ENCODE measurements at places on chromosomes 6 and 20. TPM values are rescaled to one million over a fixed set of nuclear protein-coding genes. Genes with fewer than 3 reads are reported as not detected.

GRCh38 chr6:37556881-37557644, 57.4 kb upstream of the CCDC167 start:
- H3K4me1 ChIP-seq = peaks cover 20% of the 10 kb centered on the region
- no peak for DNase-seq
- no peaks in the 10 kb centered on the region for H3K36me3 ChIP-seq
- no peaks in the 10 kb centered on the region for H3K27me3 ChIP-seq
- H3K27ac ChIP-seq = no peak overlapping the region

The ZC3H12D gene
- total RNA-seq = 2.3 TPM

The PSORS1C2 gene
- total RNA-seq = not detected

GRCh38 chr6:44211284-44211683, 5.4 kb upstream of the MYMX start:
- H3K27me3 ChIP-seq = no peaks in the 10 kb centered on the region
- H3K4me3 ChIP-seq = no peak overlapping the region
- no peak for DNase-seq
- no peaks in the 10 kb centered on the region for H3K36me3 ChIP-seq
- H3K4me1 ChIP-seq = peaks cover 5% of the 10 kb centered on the region

The IMPG1 gene
- 0.09 TPM for total RNA-seq

- no peak overlapping the region for H3K27ac ChIP-seq
- no peak overlapping the region for H3K4me3 ChIP-seq
- H3K36me3 ChIP-seq = peaks cover 8% of the 10 kb centered on the region
- no peak for DNase-seq
- peaks cover 27% of the 10 kb centered on the region for H3K27me3 ChIP-seq
Measured at GRCh38 chr20:3248993-3249347, 10.0 kb upstream of the SLC4A11 start.

- H3K36me3 ChIP-seq = peaks cover 5% of the 10 kb centered on the region
- no peak overlapping the region for H3K4me3 ChIP-seq
- no peaks in the 10 kb centered on the region for H3K27me3 ChIP-seq
- no peak overlapping the region for H3K27ac ChIP-seq
- H3K4me1 ChIP-seq = no peaks in the 10 kb centered on the region
Measured at GRCh38 chr20:3572151-3572550, 91.0 kb downstream of the GFRA4 start.

All from thymus (tissue), 14 donors.